ENCODE measurements at places on chromosomes 12 and 14.
A peak's percentile ranks its signal among the peaks of the same experiment; 100 is the strongest.

DNA sequence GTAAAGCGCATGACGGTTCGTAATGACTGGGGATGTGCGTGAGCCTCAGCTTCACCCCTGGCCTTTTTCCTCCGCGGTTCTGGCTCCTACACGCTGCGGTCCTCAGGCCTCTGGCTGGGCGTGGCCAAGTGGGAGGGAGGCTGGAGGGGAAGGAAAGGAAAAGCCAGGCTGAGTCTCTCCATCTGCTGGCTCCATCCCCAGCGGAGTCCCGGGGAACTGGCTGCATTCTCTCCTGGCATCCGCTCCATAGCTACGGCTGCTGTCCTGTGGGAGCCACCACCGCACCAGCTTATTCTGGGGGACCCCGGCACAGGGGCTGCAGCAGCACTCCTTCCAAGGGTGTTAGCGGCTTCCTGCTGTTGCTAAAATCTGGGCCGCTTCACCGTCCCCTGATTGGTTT lies 68.2 kb upstream of the SLC24A4 start:
- peak; percentile 45 for DNase-seq

DNA sequence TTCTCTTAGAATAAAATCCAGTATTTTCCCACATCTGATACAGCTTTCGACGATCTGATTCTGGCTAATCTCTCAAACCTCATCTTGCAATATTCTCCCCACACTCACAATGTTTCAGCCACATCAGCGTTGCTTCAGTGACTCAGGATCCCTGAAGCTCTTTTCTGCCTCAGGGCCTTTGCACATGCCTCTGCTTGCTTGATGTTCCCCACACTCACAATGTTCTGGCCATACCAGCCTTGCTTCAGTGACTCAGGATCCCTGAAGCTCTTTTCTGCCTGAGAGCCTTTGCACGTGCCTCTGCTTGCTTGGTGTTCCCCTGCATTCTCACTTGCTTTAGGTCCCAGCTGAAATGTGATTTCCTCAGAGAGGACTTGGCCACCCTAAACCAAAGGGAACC lies 2.6 kb downstream of the C12orf42 start:
- no peak for DNase-seq

DNA sequence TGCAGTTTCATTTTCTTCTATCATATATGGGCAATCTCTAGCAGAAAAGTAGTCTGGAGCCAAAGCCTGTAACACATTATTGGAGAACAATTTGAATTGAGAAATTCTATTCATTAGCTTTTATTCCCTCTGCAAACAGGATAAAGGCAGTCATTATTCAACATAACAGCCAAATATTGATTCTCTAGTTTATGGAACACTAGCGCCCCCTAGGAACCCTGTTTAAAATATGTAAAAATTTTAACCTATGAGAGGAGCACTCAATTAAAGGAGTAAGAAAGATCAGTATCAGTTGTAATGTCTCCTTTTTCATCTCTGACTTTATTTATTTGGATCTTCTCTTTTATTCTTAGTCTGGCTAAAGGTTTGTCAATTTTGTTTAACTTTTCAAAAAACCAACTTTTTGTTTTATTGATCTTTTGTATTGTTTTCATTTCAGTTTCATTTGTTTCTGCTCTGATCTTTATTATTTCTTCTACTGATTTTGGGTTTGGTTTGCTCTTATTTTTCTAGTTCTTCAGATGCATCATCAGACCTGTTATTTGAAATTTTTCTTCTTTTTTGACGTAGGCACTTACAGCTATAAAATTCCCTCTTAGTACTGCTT lies 4.8 kb upstream of the LMNTD1 start:
- peak; percentile 43 for DNase-seq

- DNase-seq, result no peak
Observed at GRCh38 chr14:22981876-22982476, 375 bp downstream of the AJUBA start.

DNA sequence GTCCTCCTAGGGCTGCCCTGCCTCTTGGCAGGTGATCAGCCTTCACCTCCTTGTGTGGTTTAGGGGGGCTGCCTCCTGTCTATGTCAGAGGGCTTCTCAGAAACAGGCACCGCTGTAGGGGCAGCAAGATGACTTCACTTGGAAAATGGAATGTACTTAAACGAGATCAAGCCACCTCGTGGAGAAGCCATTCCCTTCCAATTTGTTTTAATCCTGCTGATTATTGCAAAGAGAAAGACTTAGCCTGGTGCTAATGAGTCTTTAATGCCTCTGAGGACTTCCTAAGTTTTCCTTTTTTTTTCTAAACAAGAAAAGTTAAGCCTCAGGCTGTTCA lies 62.3 kb upstream of the RFLNA start:
- DNase-seq, result no peak

DNA sequence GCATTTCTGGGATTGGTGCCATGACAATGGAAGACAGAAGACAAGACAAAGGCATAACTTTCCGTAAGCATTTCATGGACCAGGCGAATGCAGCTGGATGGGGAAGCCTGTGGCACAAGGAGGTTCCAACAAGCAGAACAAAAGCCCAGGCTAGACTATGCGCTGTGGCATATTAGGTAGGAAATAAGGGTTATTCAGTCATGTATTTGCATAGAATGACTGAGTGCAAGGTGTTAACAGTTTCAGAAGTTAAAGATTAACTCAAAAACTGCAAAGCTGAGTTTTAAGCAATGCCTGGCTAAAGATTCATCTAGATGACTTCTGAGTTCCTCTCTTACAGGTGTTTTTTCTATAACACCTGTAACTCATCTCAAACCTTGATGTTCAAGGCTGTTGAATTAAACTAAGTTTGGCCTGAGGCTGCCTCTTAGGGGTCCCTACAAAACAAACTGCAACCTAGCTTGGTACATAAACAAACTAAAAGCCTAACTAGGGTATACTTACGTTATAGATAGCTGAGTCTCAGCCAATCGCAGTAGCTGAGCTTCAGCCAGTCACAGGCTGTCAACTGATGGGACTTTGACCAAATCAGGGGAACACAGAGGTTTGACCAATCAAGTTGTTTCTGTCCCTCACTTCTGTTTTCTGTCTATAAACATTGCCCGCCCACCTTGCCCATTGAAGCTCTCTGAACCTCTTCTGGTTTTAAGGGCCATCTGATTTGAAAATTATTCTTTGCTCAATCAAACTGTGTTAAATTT lies 52.2 kb upstream of the PLBD1 start:
- no peak for DNase-seq

GRCh38 chr14:26845151-26845818 lies 247.5 kb upstream of the NOVA1 start:
- DNase-seq, result no peak

- peak; percentile 29 for DNase-seq
Observed at GRCh38 chr12:70692681-70693288, 55.6 kb upstream of the PTPRB start.

Measured in IMR-90 (cell line).